ENCODE measurements at places on chromosomes 11 and 22.

DNA sequence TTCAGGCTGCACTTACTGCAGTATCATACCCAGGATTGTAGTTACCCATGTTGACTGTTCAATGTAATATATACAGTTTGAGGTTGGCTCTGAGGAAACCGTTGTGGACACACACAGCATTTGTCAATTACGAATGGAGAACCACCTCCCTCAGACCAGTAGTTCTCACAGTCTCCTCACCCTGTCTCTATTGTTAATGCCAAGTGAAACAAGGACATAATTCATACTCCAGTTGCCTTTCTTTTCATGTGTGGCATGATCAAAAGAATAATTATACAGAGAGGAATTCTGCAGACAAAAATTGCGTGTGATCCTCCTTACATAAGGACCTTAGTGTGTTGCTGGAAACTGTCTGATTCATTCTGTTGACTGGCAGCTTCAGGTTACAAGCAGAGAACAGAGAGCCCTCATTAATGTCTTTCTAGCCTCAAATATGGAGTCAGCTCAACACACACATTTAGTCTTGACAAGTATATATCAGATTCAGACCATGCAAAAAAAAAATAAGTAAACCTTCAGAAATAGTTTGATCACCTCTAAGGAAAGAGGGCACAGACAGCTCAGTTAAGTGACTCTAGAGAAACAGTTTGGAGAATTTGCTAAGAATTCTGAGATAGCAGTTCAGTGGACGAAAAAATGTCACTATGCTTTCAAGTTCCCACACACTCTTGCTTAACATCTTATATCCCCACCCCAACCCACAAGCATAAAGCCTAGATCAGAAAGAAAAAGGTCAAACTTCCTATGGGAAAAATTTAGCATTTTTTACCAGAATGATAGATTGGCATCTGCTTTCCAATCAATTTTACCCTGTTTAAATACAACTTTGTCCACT lies 96.1 kb downstream of the MAML2 start:
- no peak for DNase-seq

- DNase-seq, result no peak
Observed at GRCh38 chr11:57251491-57252104, 14.5 kb upstream of the APLNR start.

- DNase-seq, result no peak
Observed at GRCh38 chr11:69862797-69863543, 43.8 kb upstream of the FGF3 start.

DNA sequence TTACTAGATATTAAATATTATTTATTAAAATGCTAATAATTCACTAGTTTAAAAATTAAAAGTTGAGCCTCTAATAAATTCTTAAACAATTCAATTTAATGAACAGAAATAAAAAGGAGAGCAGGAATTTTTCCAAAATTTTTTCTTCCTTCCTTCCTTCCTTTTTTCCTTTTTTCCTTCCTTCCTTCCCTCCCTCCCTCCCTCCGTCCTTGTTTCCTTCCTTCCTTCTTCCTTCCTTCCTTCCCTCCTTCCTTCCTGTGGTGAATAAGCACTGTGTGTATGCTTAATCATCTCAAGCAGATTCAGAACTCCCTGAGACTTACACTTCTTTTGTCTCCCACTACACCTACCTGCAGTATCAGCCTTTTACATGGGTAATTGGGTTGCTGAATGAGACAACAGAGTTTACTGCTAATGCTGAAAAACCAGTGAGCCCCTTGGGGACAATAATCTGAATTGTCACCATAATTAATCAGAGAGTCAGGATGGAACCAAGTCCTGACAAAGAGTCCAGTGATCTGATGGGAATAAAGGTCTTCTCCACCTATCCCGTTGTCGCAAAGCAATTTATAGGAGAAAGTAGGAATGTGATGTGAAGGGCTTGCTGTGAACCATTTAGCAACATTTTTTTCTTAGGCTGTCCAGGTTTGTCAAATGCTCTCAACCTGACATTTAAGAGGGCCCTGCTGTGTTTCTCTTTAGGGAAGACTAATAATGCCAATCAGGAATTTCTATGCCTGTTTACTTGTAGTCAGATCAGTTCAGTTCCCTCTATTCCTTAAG lies 58.1 kb upstream of the CEP295 start:
- no peak for DNase-seq

- no peak for DNase-seq
Observed at GRCh38 chr11:61369372-61370348, 7.5 kb downstream of the TMEM138 start.

- DNase-seq, result no peak
Observed at GRCh38 chr11:111157571-111157970, 88.0 kb upstream of the POU2AF2 start.

DNA sequence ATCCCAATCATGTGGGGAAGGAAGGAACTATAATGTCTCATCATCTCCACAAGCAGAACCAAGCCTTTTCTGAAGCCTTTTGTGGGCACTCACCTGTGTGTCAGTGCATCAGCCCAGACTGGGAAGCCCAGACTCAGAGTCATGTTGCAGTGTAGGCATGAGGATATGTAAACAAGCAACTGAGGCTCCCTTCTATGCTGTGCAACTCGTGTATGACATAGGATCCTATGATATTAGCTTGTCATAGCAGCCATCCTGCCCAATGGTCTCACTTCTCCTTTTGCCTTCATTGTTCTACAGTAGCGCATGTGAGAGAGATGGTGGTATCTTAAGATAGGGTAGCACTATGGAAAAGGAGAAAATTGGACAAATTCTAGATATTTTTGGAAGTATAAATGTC lies 103.4 kb upstream of the OLFML1 start:
- DNase-seq, result no peak

DNA sequence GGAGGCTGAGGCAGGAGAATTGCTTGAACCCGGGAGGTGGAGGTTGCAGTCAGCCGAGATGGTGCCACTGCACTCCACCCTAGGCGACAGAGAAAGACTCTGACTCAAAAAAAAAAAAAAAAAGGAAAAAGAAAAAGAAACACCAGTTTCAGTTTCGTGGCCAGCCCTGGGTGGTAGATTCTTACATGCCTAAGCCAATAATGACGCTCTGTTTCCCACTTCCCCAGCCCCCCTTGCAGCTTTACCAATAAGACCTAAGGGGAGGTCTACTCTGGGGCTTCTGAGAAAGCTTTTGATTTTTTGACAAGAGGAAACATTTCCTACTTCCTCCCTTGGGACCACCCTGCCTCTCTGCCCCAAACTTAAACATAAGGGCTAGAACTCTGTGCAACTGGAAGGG lies 30.0 kb upstream of the PTPRJ start:
- DNase-seq, result peak; percentile 58

DNA sequence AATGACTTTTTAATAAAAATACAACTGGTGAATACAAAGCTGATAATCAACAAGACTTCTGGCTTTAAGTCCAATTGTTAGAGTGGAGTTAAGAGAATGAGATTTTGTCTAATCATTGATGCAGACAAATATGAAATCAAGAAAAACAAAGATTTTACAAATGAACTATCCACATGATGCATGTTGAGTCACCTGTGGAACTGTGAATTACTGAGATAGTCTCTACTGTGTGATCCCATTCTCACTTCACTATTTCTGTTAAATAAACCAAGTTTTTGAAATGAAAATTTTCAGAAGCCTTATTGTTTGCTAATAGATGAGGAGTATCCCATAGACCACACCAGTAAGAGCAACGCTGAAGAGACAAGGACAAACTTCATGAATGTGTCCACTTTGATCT lies 8.4 kb upstream of the CTSC start:
- no peak for DNase-seq

DNA sequence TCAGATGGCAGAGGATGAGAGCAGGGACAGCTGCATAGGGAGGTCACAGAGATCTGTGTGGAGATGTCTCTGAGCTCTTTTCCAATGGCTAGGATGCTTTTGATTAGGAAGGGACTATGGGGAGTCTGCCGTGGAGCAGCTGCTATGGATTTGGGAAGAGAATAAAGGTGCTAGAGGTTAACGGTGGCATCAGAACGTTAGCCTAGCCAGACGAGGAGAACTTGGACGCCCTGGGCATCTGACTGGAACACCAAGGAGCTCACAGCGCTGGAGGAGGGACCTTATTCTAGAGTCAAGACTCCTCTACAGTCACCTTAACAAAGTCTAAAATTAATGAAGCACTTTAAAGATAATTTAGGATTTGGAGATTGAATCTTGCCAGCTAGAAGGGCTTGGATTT lies 157.2 kb upstream of the B3GAT1 start:
- no peak for DNase-seq

- DNase-seq, result peak; percentile 50
Observed at GRCh38 chr11:9280655-9281301, 15.6 kb upstream of the DENND5A start.

Measured in GM06990 (cell line).